ENCODE measurements at places on chromosomes 11 and 22. TPM values are rescaled to one million over a fixed set of nuclear protein-coding genes. Genes with fewer than 3 reads are reported as not detected.

The FADS1 gene
- total RNA-seq, result 248 TPM

The OR51B6 gene
- not detected for total RNA-seq

The ZNF215 gene
- 11.2 TPM for total RNA-seq

The INPP5J gene
- total RNA-seq, result 4.5 TPM

The GAB4 gene
- total RNA-seq, result not detected

The OR8I2 gene
- not detected for total RNA-seq

The HSCB gene
- total RNA-seq, result 14.3 TPM

The KDM4E gene
- not detected for total RNA-seq

The DMC1 gene
- 9.0 TPM for total RNA-seq

The B4GAT1 gene
- 43.3 TPM for total RNA-seq

The MS4A6E gene
- total RNA-seq, result not detected

The MRGPRX4 gene
- not detected for total RNA-seq

The CNTF gene
- total RNA-seq, result 4.4 TPM

The OMP gene
- not detected for total RNA-seq

The PTGDR2 gene
- 0.32 TPM for total RNA-seq

The OR52N1 gene
- total RNA-seq, result not detected

- no peaks in the 10 kb centered on the region for H3K36me3 ChIP-seq
- no peak for DNase-seq
- H3K4me1 ChIP-seq, result peaks cover 13% of the 10 kb centered on the region
- H3K27me3 ChIP-seq, result no peaks in the 10 kb centered on the region
- H3K27ac ChIP-seq, result no peak overlapping the region
- no peak overlapping the region for H3K4me3 ChIP-seq
Observed at GRCh38 chr22:20272174-20272573, 4.1 kb upstream of the RTN4R start.

- H3K4me3 ChIP-seq, result peak overlapping the region; percentile 82
- H3K27ac ChIP-seq, result no peak overlapping the region
- peak; percentile 58 for DNase-seq
- H3K4me1 ChIP-seq, result peaks cover 31% of the 10 kb centered on the region
- no peaks in the 10 kb centered on the region for H3K36me3 ChIP-seq
Observed at GRCh38 chr22:38755155-38755910, 465 bp downstream of the SUN2 start.

DNA sequence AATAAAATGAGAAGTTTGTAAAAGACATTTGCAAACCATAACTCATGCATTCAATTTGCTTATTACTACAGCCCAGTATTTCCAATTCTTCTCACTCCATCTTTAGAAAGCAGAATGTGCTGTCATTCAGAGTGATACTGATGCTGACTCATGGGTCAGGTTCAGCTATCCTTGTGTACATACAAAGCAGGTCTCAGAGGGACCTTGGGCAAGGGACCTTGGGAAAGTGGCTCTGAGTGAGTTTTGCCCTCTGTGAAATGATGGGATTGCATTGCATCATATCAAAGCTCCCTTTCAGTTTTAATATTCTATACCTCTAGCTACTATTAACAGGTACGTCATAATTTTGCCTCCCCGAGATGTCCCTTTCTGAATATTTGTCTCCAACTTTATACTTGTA is 848.7 kb downstream of the OPCML start:
- no peaks in the 10 kb centered on the region for H3K36me3 ChIP-seq
- no peak for DNase-seq
- H3K4me1 ChIP-seq, result no peaks in the 10 kb centered on the region
- no peak overlapping the region for H3K4me3 ChIP-seq

DNA sequence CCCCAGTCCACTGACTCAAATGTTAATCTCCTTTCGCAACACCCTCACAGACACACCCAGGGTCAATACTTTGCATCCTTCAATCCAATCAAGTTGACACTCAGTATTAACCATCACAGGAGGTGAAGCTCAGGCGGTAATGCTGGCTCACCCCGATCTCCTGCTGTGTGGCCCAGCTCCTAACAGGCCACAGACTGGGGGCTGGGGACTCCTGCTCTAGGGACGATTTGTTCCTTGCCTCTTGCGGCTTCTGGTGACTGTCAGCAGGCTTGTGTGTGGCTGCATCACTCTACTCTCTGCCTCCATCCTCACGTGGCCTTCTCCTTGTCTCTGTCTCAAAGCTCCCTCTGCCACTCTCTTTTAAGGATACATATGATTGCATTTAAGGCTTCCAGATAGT is 45.0 kb downstream of the SPON1 start:
- H3K27ac ChIP-seq, result no peak overlapping the region
- H3K36me3 ChIP-seq, result peaks cover 4% of the 10 kb centered on the region
- peaks cover 2% of the 10 kb centered on the region for H3K27me3 ChIP-seq

DNA sequence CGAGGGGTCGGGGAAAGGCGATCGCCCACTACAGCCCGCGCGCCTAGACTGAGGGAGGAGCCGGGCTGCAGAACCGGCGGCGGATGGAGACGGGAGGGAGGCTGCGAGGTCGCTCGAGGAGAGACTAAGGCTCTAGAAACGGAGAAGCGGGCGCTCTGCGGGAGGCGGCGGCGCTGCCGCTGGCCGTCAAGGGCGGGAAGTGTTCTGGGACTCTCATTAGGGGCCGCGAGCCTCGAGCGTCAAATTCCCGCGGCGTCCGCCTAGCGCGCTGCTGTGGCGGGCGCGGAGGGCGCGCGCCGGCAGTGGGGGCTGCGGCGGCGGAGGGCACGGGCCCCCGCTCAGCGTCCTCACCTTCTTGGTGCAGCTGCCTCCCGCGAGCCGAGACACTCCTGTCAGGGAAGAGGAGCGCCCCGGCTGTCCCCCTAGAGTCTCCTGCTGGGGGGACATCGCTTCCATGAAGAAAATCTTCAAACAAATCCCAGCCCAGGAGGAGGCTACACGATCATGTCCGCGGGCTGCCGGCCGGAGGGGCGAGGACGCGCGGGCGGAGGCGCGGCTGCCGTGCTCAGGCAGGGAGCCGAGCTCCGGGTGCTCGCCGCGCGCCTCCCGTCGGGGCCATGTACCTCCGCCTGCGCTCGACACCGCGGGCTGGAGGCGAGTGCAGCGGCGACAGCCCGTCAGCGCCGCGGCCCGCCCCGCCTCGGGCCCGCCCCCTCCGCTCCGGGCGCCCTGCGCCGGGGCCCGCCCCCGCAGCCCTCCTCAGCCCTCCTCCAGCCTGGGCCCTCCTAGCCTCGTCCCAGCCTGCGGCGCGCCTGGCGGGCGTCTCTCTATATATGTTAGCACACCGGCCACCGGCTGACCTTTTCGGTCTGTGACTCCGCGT is at the start of gene ARHGAP20:
TSS of gene ARHGAP20 (minus strand) at position 662 of the 883 bp plus-strand sequence. CDS start at position 456, 206 bp downstream.
- H3K4me1 ChIP-seq, result peaks cover 14% of the 10 kb centered on the region
- no peak within 1 kb of the TSS for H3K27ac ChIP-seq
- DNase-seq, result peak; percentile 48

- no peak overlapping the region for H3K27ac ChIP-seq
- peaks cover 9% of the 10 kb centered on the region for H3K27me3 ChIP-seq
- no peaks in the 10 kb centered on the region for H3K36me3 ChIP-seq
- no peak overlapping the region for H3K4me3 ChIP-seq
- no peak for DNase-seq
- H3K4me1 ChIP-seq, result peaks cover 4% of the 10 kb centered on the region
Observed at GRCh38 chr22:50612528-50613221, 12.1 kb downstream of the MAPK8IP2 start.

DNA sequence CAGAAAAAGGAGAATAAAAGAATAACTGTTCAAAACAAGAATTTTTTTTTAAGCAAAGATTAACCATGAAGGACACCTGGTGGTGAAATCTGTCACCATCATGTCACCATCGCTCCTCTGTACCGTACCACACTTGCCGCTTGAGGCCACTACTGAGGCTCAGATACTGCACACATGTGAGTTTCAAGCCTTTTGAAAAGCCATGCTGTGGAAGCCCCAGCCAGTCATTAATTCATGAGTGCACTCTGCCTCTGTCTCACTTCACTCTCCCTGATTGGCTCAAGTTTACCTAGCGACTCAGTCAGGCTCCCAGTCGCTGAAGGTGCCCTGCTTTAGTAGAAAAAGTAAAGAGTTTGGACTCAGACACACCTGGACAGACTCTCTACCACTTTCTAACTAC is 6.6 kb upstream of the MS4A12 start:
- no peaks in the 10 kb centered on the region for H3K36me3 ChIP-seq
- H3K27ac ChIP-seq, result no peak overlapping the region
- peak; percentile 8 for DNase-seq
- H3K4me1 ChIP-seq, result no peaks in the 10 kb centered on the region
- no peak overlapping the region for H3K4me3 ChIP-seq

DNA sequence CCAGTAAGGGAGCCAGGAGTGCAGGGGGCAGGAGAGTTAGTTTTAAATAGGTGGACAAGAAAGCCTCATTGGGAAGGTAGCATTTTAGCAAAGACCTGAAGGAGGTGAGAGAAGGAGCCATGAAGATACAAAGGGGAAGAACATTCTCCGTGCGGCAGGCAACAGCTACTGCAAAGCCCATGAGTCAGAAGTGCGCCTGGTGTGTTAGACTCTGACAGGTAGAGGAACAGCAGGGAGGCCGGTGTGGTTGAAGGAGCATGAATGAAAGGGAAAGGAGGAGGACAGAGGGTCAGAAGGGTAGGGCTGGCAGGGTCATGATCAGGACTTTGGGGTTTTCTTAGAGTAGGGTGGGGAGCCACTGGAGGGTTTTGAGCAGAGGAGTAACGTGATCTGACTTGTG is 34.5 kb upstream of the PAMR1 start:
- no peak overlapping the region for H3K27ac ChIP-seq
- DNase-seq, result no peak
- no peak overlapping the region for H3K4me3 ChIP-seq
- no peaks in the 10 kb centered on the region for H3K4me1 ChIP-seq
- peaks cover 4% of the 10 kb centered on the region for H3K27me3 ChIP-seq
- H3K36me3 ChIP-seq, result no peaks in the 10 kb centered on the region

- H3K27ac ChIP-seq, result no peak overlapping the region
- no peaks in the 10 kb centered on the region for H3K4me1 ChIP-seq
- H3K27me3 ChIP-seq, result peaks cover 8% of the 10 kb centered on the region
- no peak overlapping the region for H3K4me3 ChIP-seq
- no peak for DNase-seq
Observed at GRCh38 chr11:13249177-13249576, 28.4 kb upstream of the BMAL1 start.

- H3K27ac ChIP-seq, result no peak overlapping the region
- H3K36me3 ChIP-seq, result no peaks in the 10 kb centered on the region
- peaks cover 55% of the 10 kb centered on the region for H3K4me1 ChIP-seq
- no peak overlapping the region for H3K4me3 ChIP-seq
Observed at GRCh38 chr11:86587264-86588193, 84.9 kb downstream of the ME3 start.

DNA sequence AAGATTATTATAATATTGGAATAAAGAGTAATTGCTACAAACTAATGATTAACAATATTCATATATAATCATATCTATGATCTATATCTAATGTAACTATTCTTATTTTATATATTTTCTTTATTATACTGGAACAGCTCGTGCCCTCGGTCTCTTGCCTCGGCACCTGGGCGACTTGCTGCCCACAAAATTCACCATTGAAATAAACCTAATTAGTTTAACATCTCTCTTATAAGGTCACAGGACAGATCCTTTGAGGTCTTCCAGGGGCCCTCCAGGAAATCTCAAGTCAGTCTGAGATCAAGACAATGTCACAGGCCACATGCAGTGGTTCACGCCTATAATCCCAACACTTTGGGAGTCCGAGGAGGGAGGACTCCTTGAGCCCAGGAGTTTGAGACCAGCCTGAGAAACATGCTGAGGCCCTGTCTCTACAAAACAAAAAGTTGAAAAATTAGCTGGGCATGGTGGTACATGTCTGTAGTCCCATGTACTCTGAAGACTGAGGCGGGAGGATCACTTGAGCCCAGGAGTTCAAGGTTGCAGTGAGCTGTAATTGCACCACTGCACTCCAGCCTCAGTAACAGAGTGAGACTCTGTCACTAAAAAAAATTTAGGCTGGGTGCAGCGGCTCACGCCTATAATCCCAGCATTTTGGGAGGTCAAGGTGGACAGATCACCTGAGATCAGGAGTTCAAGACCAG is 6.6 kb upstream of the TXNRD2 start:
- no peak overlapping the region for H3K27ac ChIP-seq
- H3K36me3 ChIP-seq, result peaks cover 4% of the 10 kb centered on the region
- H3K4me3 ChIP-seq, result peak overlapping the region; percentile 41
- peaks cover 26% of the 10 kb centered on the region for H3K4me1 ChIP-seq
- DNase-seq, result no peak

- H3K27ac ChIP-seq, result no peak overlapping the region
- DNase-seq, result no peak
- no peaks in the 10 kb centered on the region for H3K36me3 ChIP-seq
- H3K4me1 ChIP-seq, result no peaks in the 10 kb centered on the region
- no peak overlapping the region for H3K4me3 ChIP-seq
Observed at GRCh38 chr11:37496201-37496600, 898.2 kb upstream of the RAG2 start.

DNA sequence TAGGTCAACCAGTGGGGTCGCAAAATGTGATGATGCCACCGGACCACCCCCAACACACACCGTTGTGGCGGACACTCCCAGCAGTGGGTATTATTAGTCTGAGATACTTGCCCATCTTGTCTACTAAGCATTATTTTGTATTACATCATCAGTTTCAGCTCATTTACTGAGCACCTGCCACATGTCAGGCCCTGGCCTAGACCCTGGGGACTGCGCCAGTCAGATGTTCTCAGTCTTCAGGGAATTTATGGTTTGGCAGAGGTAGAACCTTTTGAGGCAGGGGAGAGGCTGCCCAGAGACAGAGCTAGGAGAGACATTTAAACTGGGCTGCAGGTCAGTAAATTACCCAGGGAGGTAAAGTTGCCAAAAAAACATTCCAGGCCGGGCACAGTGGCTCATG is 43.1 kb upstream of the GCAT start:
- no peaks in the 10 kb centered on the region for H3K4me1 ChIP-seq
- H3K27ac ChIP-seq, result no peak overlapping the region
- DNase-seq, result no peak
- no peak overlapping the region for H3K4me3 ChIP-seq

GRCh38 chr22:45608763-45609180 is 62.9 kb upstream of the ATXN10 start:
- peaks cover 9% of the 10 kb centered on the region for H3K4me1 ChIP-seq
- no peak overlapping the region for H3K4me3 ChIP-seq
- H3K36me3 ChIP-seq, result no peaks in the 10 kb centered on the region
- DNase-seq, result no peak
- no peak overlapping the region for H3K27ac ChIP-seq
